Smooth muscle cell of the coronary artery (primary cell): ENCODE measurements at places on chromosomes 3 and 15. TPM values are rescaled to one million over a fixed set of nuclear protein-coding genes. Genes with fewer than 3 reads are reported as not detected.

The FBXL22 gene
- total RNA-seq: 0.53 TPM in 1 of 2 replicates, not detected in the other

The CEP97 gene
- total RNA-seq: 8.6 and 9.7 TPM in 2 replicates

The PIGBOS1 gene
- total RNA-seq: 2.8 and 5.6 TPM in 2 replicates

The DTX3L gene
- 7.7 and 9.6 TPM in 2 replicates for total RNA-seq

The ACAN gene
- total RNA-seq: 0.15 and 1.2 TPM in 2 replicates

The TMEM207 gene
- not detected in 2 replicates for total RNA-seq

The IL5RA gene
- total RNA-seq: not detected in 2 replicates

The P2RY1 gene
- total RNA-seq: 0.08 and 0.35 TPM in 2 replicates

The POU1F1 gene
- total RNA-seq: not detected in 2 replicates

The GOLGA8S gene
- under 0.01 TPM in 1 of 2 replicates, not detected in the other for total RNA-seq
